ENCODE measurements at places on chromosomes 1 and 21.

- no peak for DNase-seq
These were observed 941 bp upstream of the TBCE start for GRCh38 chr1:235366286-235366685.

- no peak for DNase-seq
These were observed 85.5 kb downstream of the PIK3CD start for GRCh38 chr1:9737057-9737456.

DNA sequence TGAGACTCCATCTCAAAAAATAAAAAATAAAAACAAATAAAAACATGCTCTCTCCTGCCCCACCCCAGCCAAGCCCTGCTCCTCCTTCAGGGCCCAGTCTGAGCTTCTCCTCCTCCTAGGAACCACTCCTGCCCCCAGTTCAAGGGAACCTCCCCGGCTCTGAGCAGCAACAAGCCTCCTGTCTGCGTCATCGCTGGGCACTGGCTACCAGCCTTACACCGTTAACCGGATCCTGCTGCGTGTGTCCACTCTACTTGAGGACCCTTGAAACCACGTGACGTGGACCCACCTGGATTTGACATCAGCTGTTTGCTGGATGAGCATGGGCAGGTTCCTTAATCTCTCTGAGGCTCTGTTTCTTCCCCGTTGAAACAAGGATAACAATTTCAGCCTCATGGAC, 1.6 kb upstream of the TAS1R2 start:
- no peak for DNase-seq

GRCh38 chr1:180946056-180946455, 33.4 kb downstream of the KIAA1614 start:
- no peak for DNase-seq

- peak; percentile 96 for DNase-seq
These were observed 1.7 kb downstream of the PIP5K1A start for GRCh38 chr1:151199873-151200581.

GRCh38 chr1:44849575-44850132, 6.6 kb upstream of the PTCH2 start:
- no peak for DNase-seq

DNA sequence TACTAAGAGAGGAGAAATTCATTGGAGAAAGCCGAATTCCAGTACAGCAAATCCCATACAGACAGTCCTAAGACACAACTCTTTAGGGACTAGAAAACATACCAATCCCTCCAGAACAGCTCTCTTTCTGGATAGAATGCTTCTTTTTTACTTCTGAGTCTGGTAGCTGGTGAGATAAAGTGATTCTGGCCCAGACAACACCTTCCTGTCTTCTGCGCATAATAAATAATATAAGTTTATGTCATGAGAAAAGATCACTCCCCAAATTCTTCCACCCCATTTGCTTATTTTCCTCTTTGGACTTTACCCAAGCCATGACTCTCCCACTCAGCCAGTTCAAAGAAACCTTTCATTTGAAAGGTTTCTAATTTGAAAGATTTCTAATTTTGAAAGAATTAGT, 98.4 kb downstream of the EDEM3 start:
- no peak for DNase-seq

- DNase-seq: no peak
These were observed 399.8 kb downstream of the PLPP3 start for GRCh38 chr1:56179543-56179942.

DNA sequence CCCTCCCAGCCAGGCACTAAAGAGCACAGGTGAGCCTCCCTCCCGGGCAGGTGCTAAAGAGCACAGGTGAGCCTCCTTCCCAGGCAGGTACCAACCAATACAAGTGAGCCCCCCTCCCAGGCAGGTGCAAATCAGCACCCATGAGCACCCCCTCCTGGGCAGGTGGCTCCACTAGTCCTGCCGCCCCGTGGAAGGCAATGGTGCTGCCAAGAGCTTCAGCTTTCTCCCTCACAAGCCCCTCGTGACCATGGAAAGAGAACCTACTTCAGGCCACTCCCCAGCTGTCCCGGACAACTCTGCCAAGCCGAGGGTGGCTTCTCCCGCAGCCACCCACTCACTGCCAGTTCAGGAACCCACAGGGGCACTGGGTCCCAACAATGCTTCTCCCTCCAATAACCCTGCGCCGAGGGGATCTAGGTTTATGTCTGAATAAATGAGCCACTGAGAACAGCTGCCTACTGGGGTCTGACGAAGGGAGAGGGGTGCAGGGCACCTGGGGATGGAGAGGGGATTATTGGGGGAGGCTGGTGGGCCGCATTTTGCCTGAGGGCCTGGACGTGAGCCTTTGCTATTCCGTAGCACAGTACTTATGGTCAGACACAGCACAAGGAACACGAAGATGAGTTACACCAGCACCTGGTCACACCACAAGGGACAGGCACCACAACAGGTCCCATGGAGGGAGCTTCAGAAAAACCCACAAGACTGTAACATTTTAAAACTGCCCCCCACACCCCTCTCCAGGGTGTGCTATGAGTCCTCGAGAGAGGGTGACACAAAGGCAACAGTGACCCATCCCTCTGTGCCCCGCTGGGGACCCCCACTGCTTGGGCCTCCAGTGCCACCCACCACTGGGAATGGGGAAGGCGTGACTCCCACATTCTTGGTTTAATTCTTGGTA, 46.3 kb downstream of the PRDM15 start:
- no peak for DNase-seq

- no peak for DNase-seq
These were observed 299.0 kb downstream of the TPR start for GRCh38 chr1:186076006-186076405.

DNA sequence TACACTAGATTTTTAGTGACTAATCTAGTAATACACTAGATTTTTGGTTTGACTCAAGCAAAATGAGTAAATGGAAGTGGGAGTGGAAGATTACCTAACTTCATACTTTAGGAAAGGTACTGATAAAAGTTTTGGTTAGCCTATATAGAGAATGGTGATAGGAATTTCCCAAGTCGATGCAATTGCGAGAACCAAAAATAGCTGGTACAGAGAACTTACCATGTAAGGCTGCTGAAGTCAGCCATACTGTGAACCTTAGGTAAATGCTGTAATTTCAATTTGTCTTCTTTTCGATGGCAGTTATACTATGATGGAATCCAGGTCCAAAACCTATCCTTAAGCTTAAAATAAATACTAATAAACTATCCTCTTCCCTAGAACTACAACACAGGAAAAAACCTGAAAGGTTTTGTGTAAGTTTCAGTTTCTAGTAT, 4.6 kb downstream of the PNRC2 start:
- DNase-seq: no peak

GRCh38 chr1:160774886-160775719, 20.9 kb upstream of the LY9 start:
- no peak for DNase-seq

GRCh38 chr1:13788795-13789194, 88.8 kb downstream of the PRDM2 start:
- DNase-seq: no peak

All from fibroblast of skin of abdomen (primary cell).